ENCODE measurements at places on chromosomes 7 and 10. TPM values are rescaled to one million over a fixed set of nuclear protein-coding genes. Genes with fewer than 3 reads are reported as not detected.

ACSL5 gene
- 1.8 TPM for total RNA-seq

IGF2BP3 gene
- 13.7 TPM for total RNA-seq

PDK4 gene
- 1.5 TPM for total RNA-seq

JCAD gene
- 24.8 TPM for total RNA-seq

STMP1 gene
- 16.9 TPM for total RNA-seq

CALHM2 gene
- total RNA-seq = 62.6 TPM

ABCC2 gene
- under 0.01 TPM for total RNA-seq

SORBS1 gene
- 1.2 TPM for total RNA-seq

ITGA8 gene
- total RNA-seq = not detected

ZNF786 gene
- total RNA-seq = 5.3 TPM

SPDYE1 gene
- not detected for total RNA-seq

SPAM1 gene
- not detected for total RNA-seq

RARRES2 gene
- not detected for total RNA-seq

TFAM gene
- 12.5 TPM for total RNA-seq
